Hypothalamus (tissue), 51 donors: ENCODE measurements at places on chromosomes 7 and 10.

GRCh38 chr10:3948843-3949242, 163.8 kb upstream of the KLF6 start:
- DNase-seq = no peak

GRCh38 chr10:88896372-88896993, 16.4 kb downstream of the STAMBPL1 start:
- no peak for DNase-seq

GRCh38 chr7:74475243-74475986, 21.7 kb downstream of the GTF2IRD1 start:
- DNase-seq = no peak

DNA sequence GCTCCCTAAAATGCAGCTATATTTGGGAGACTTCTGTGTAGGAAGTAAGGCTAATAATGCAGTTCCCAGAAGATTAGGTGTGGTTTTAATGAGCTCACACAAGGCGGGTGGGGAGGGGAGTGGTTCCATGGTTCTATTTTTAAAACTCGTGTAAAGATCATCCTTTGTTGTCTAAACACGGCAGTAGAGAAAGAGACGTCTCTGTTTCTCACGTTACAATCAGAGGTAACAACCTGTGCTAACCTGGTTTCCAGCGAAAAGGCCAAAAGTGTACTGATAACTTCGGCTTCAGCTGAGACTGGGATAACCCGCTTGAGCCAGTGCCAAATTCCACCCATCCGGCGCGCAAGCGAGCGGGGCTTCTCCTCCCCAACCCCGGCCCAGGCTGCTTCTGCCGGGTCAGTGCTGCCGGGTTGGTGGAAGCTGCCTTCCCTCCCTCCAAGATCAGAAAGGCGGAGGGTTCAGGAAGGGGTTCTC, 2.5 kb upstream of the MAP3K8 start:
- DNase-seq = no peak

DNA sequence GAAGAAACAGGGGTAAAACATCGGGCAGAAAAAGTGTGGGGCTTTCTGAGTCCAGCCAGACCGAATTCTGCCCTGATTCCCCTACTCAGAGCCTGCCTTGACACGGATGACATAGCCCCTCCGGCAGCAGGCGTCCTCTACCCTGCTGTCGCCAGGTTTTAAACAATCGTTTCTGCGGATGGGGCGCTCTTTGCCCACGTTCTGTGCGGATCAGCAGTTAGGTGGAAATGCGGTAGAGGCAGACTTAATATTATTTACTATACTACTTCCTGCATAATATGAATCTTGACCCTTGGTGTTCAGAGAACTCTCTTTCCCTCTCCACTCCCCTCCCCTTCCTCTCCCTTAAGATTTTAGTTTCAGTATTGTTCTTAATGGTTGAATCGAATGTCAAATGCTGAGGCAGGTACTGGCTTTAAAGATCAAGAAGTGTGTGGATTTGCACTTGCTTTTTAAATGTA, 2.4 kb downstream of the GATA3 start:
- no peak for DNase-seq

GRCh38 chr7:30888747-30889146, 22.9 kb upstream of the AQP1 start:
- DNase-seq = no peak

GRCh38 chr10:23384364-23384763, 39.8 kb upstream of the C10orf67 start:
- DNase-seq = no peak

DNA sequence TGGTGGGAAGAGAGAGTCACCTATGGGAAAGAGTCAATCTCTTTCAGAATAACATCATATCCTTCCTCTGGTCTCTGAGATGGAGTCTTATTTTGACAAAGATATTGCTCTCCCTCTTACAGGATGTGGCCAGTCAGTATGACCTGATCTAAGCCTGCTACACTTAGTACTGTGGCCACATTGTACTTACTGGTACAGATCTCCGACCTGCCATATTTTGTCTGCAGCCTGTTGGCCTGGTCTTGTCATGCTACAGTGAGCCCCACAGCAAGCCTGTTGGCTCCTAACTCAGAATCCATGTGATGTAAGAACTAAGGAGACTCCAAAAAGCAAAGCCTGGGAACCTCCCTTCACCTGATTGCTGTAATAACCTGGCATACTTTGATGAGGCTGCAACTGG, 377.8 kb downstream of the SFMBT2 start:
- no peak for DNase-seq

- DNase-seq = no peak
These were observed 634.2 kb upstream of the AUTS2 start for GRCh38 chr7:68964060-68964459.

- peak; percentile 93 for DNase-seq
These were observed 6.2 kb downstream of the C10orf105 start for GRCh38 chr10:71713135-71714030.

- no peak for DNase-seq
These were observed 900.4 kb upstream of the AUTS2 start for GRCh38 chr7:68697796-68698280.

GRCh38 chr7:25619963-25620799, 391.9 kb upstream of the NPVF start:
- DNase-seq = no peak

DNA sequence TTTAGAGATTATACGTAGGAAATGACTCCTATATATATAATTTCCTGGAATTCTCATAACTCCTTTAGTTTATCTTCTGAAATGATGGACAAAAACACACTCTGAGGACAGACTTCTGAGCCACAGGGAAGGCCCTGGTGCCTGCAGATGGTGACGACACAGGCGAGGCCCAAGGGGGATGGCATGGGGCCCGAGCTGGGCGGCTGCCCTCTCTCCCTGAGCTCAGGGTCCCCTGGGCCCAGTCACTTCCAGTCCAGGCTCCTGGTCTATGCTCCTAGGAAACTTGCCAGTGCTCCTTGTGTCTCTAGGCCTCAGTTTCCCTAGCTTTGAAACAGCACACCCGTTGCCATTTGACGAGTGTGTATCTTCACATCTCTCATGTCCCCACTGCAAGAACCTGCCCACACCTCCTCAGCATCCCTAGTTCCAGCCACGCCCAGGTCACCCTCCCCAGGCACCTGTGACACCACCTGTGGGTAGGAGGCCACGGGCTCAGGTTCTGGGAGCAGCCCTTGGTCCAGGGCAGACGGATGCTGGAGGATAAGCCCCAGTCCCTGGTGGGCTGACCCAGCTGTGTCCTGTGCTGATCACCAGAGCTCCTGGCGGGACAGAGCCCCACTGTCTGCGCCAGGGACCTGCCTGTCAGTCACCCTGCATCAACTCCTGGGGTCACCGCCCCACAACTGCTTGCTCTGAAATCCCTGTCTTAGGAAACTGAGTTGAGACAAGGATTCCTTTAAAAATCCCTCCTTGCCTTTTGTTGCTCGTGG, 23.4 kb upstream of the SHH start:
- DNase-seq = no peak

GRCh38 chr10:78763651-78764395, 304.9 kb upstream of the ZMIZ1 start:
- DNase-seq = no peak

- DNase-seq = no peak
These were observed 3.8 kb upstream of the DNAH11 start for GRCh38 chr7:21538936-21539495.

- DNase-seq = no peak
These were observed 200.5 kb downstream of the MAD1L1 start for GRCh38 chr7:2032030-2032875.

- no peak for DNase-seq
These were observed 19.0 kb upstream of the CAPZA2 start for GRCh38 chr7:116843378-116843777.

DNA sequence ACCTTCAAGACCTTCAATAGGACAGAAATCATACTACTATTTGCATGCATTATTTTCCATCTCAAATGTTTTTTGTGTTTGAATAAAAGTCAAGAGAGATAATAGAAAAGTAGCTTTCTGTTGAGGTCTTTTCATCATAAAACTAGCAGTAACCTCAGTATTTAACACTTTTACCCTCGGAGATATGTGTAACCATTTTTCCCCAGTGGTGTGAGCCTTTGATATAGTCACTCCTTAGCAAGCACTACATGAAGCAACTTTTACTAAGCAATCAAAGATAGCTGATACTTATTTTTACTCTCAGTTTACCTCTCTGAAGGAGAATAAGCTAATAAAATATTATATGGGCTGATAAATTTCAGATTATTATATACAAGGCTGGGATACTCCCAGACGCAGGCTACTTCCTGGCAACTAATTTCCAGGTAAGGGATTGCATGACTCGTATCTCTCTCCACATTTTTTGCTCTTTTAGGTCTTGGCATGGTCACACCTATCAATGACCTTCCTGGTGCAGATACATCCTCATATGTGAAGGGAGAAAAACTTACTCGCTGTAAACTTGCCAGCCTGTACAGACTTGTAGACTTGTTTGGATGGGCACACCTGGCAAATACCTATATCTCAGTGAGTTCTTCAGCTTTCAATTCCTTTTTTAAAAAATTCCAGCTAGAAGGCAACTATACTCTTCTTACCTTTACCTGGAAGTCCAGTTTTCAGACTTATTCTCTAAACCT, 91.5 kb upstream of the MXI1 start:
- no peak for DNase-seq

GRCh38 chr10:69446229-69446628, 5.0 kb upstream of the TSPAN15 start:
- no peak for DNase-seq

GRCh38 chr10:63430999-63431356, 34.8 kb downstream of the JMJD1C start:
- DNase-seq = no peak

DNA sequence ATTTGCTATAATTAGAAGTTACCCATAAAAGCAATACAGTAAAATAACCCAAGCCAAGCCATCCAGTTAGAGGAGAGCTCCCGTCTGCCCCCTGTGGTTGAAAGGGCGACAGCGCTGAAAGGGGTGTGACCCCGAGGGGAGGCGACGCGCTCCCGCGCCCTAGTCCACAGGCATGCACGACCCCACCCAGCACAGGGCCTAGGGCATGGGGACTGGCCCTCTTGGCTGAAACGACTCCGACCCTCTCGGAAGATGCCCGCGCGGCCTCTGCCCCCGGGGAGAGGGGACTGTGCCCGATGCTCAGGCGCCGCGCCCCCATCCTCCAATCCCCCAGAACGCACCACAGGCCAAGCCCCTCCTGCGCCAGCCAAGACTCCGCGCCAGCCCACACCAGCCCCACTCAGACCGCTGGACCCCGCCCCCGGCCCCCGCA, 64.0 kb downstream of the CSGALNACT2 start:
- DNase-seq = no peak

DNA sequence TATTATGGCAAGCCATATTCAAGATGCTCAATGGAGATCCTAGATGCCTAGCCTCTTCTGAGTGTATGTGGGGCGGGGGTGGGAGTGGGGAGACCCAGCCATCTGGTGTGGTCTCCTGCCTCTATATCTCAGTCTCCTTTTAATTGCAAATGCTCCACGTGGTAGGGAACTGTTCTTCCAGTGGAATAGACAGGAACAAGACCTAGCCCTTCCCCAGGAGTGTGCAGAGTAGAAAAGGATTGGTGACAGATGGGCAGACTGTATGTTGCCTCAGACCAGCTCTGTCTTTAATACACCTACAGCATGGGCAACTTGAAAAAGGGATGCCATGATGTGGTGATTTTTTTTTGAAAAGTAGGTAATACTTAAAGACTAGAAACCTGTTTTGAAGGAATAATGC, 12.6 kb downstream of the CYP3A5 start:
- no peak for DNase-seq
